Activated CD4-positive, alpha-beta T cell treated with anti-CD3 and anti-CD28 coated beads for 4 hours (primary cell): ENCODE measurements at places on chromosomes 1 and 21.

GRCh38 chr1:196590012-196590708, 18.1 kb downstream of the KCNT2 start:
- no peak for DNase-seq

GRCh38 chr21:41405321-41405720, 20.7 kb upstream of the MX1 start:
- DNase-seq = no peak

- peak; percentile 45 for DNase-seq
Observed at GRCh38 chr1:26164036-26164860, 4.5 kb downstream of the C1orf232 start.

- DNase-seq = no peak
Observed at GRCh38 chr1:196896355-196896754, 8.5 kb downstream of the CFHR4 start.
